Inflammatory macrophage treated with lipopolysaccharide for 4 hours (primary cell): ENCODE measurements at places on chromosomes 7 and 10.

- DNase-seq = no peak
Observed at GRCh38 chr7:12839508-12840153, 152.2 kb downstream of the ARL4A start.

- no peak for DNase-seq
Observed at GRCh38 chr10:81104494-81104893, 566.8 kb downstream of the SH2D4B start.

- DNase-seq = no peak
Observed at GRCh38 chr7:44385434-44386138, 60.2 kb upstream of the CAMK2B start.

- no peak for DNase-seq
Observed at GRCh38 chr10:110372656-110373055, 67.9 kb upstream of the SMNDC1 start.

GRCh38 chr7:99465421-99465768 lies 572 bp downstream of the ATP5MF start:
- no peak for DNase-seq

- no peak for DNase-seq
Observed at GRCh38 chr10:31896968-31897384, 31.7 kb downstream of the ARHGAP12 start.

DNA sequence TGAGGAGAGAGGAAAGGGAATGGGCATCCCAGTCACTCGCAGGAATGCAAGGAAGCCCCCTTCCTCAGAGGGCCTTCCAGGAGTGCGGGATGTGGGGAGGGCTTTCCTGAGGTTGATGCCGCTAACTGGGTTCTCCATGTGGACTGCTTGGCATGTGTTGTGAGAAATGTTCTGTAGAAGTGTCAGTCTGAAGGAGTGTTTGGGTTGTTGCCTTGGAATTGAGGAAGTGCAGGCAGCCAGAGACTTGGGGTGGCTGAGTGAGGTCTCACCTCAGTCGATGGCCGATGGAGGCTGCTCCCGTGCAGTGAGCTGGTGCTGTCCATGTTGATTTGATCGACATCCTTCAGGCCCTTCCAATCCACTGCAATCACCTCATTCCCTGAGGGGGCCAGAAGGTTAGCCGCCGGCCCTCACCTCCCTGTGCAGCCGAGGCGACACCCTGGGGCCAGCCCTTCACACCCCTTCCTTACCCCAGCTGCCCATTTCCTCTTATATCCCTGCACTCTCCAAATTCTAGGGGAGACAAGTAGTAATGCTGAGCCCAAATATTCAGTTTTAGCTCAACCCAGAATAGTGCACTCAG lies 2.7 kb downstream of the FAM131B start:
- no peak for DNase-seq

- DNase-seq = no peak
Observed at GRCh38 chr10:97891497-97892167, 42.0 kb downstream of the GOLGA7B start.

- no peak for DNase-seq
Observed at GRCh38 chr10:1208366-1209311, 152.5 kb downstream of the WDR37 start.

DNA sequence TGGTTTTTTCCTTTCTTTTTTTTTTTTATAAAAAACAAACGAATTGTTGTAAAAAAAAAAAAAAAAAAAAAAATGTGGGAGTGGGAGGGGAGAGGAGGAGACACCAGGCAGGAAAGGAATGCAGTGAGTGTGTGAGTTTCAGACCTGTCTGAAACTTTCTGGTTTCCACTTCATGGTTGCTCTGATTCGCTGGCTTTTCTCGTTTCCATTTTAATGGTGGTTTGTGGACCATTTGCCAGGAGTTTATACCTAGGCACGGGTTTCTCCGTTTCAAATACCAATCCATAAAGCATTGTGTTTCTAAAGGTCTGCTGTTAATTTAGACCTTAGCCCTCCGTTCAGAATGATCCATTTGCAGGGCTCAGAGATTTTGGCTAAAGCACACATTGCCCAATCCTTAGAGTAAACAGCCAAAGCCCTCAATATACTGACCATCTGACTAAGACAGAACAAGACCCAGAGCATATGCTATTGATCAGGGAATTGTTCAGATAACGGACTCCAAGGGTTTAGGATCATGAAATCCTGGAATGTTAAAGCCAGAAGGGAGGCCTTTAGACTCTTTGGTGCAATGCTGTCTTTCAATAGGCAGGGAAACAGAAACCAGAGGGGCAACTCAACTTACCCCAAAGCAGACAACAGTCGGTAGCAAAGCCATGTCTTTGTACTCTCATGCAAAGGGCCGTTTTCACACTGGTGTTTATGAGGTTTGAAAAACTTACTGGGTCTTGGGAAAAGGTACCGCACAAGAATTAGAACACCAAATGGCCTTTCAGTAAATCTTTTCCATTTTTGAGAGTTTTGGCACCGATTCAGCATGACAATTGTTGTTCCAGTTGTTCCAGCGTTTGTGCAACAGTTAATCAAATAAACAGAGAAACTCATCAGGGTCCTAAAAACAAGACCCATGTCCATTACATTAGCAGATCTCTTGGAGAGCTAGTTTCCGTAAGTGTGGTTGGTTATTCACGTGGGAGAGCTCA lies 94.3 kb upstream of the AGBL3 start:
- no peak for DNase-seq
